Left lung (tissue), 14 donors: ENCODE measurements at places on chromosomes 3 and 15. TPM values are rescaled to one million over a fixed set of nuclear protein-coding genes. Genes with fewer than 3 reads are reported as not detected.

HGD gene
- 0.66 TPM for polyA plus RNA-seq

CLDN1 gene
- 2.1 TPM for polyA plus RNA-seq

GP9 gene
- 2.3 TPM for polyA plus RNA-seq

TIGIT gene
- polyA plus RNA-seq, result 0.13 TPM

WDR93 gene
- 1.8 TPM for polyA plus RNA-seq

EFCC1 gene
- 11.8 TPM for polyA plus RNA-seq

NUP210 gene
- polyA plus RNA-seq, result 17.9 TPM

ANKUB1 gene
- 0.47 TPM for polyA plus RNA-seq

ARGFX gene
- not detected for polyA plus RNA-seq

CEMIP gene
- polyA plus RNA-seq, result 25.4 TPM

SFMBT1 gene
- 9.8 TPM for polyA plus RNA-seq

SELENOT gene
- polyA plus RNA-seq, result 78.0 TPM

DNA sequence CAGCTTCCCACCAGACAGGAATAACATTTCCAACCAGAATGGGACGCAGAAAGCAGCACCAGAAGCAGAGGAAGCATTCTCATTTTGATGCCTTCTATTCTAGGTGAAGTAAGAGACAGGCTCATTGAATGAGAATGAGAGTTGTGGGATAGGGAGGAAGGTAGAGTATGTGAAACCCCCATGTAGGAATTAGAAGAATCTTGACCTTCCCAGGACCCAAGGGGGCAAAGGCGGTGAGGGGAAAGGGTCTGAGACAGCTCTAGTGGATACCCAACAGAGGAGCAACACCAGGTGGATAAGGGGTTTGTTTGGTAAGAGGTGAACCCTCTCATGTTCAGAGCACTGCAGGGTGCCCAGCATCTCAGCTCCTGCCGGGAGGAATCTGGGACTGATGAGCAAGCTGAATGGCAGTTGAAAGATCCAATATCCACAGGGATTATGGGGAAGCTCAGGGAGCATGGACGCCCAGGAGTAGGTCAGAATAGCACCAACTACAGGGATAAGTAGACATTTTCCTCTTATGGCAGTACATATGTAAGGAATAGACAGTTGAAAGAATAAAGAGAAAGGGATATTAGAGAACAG, 77.0 kb downstream of the PLCL2 start:
- DNase-seq, result no peak

- DNase-seq, result no peak
Observed at GRCh38 chr3:67000009-67000408, 1.9 kb downstream of the KBTBD8 start.

DNA sequence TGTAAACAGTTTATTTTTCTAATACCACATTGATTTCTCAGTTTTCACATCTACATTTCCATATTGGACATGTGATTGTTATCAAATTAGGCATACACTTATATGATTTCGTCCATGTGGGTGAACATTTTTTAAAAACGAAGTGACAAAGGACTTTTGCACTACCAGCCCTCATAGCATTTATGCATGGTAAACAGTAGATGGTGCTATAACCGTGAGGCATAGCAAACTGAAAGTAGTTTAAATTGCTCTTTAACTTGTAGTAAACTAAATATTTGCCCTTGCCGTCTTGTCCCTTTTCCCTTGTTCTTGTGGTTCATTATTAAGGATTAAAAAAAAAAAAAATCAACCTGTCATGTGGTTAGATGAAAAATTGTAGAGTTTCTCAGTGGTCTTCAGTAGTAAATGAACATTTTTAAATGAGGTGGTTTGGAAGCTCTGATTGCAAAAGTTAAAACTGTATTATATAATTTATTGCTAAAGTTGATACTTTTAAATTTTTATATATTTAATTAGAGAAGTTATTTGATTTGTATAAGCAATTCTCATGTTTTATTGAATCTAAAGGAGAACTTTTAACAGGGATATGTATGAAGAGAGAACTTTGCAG, 24.0 kb downstream of the STX19 start:
- no peak for DNase-seq

DNA sequence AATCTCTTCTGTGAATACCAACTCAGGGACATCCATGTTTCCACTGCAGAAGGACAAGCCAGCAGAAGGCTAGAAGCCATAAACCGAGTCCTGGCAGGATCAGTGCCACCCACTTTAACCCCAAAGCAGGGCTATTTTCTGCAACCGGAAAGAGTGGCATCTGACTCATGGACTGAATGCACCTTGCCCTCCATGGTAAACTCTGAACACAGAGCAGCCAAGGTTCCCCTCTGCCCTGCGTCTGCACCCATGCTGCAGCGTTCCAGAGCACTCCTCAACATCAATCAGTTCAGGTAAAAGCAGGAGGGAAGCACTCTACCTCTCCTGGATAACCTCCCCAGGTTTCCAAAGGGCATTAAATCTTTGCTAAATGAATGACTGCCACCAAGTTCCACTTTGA, 801 bp upstream of the NGRN start:
- DNase-seq, result no peak

DNA sequence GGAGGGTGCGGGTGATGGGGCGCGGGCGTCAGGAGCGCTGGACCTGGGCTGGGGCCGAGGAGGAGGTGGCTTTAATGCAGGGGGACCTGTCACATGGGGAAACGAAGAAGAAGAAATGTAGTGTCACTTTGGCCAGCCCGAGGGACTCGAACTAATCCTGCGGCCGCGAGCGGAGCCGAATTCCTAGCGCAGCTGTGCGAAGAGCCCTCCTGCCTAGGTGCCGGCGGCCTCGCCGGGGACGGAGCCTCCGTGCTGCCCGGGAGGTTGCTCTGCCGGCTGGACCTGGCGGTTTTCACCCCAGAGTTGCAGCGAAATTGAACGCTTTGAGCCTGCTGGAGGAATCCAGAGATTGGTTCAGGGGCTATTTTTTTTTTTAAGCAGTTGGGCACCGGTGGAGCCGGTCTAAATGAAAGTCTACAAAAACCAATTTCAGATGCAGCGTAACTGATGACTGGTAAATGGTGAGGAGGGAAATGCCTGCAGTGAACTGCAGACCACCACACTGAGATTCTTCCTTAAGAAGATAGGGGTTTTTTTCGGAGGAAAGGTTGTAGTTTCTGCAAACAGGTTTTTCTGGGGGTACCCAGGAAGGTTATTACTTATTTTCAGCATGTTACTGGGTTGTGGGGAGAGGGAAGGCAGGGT, 662 bp downstream of the TMEM108 start:
- peak; percentile 85 for DNase-seq

DNA sequence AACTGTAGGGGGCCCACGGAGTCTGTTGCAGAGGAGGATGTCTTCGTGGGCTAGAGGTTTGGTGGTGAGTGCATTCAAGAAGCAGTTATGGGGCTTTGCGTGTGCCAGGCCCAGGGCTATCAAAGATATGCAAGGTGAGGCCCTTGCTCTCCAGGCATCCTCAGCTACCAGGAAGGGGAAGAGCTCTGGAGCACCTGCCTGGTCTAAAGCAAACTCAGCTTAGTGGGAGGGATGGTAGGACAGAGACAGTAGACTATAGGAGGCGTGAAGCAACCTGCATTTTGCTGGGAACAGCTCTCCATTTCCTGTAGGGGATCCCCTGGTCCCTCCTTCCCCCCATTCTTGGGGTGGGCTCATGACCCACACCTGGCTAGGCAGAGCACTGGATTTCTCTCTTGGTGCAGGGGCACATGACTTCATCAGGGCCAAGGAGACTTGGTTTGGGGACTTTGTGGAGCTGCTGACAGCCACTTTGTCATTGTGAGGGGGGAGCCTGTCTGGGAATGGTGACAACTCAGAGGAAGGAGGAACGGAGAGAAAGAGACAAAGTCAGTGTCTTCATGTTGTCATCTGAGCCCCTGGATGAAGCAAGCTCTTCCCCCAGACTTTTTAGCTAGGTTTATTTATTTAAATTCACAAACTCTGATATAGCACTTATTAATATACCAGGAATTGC, 8.6 kb upstream of the EEFSEC start:
- DNase-seq, result no peak

DNA sequence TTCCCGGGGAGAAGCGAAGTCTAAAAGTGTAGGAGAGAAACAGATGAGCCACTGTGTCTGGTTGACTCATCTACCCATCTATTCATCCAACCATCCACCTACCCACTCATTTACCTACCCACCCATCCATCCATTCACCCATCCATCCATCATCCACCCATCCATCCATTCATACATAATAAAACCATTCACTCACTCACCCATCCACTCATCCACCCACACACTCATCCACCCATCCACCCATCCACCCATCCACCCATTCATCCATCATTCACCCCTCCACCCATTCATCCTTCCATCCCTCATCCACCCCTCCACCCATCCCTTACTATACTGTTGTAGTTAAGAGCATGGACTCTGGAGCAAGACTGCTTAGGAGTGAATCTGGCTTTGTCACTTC, 136.4 kb upstream of the ATP2B2 start:
- no peak for DNase-seq

DNA sequence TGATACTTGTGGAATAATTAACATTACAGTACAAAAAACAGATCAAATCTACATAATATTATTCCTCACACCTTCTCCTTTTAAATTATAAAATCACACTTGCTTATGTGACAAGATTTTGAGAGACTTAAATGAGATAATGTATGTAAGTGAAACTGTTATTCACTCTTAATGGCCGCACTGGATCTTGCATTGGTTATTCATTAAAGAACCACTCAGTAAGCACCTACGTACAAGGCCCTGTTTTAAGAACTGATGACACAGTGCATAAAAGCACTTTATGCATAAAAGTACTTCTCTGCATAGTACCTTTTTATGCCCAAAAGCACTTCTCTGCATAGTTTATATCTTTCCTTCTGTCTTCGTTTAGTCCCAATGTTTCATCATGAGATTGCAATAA, 172.1 kb downstream of the GOLGA6L6 start:
- no peak for DNase-seq

GRCh38 chr3:38551026-38551832, 55.1 kb downstream of the EXOG start:
- no peak for DNase-seq

DNA sequence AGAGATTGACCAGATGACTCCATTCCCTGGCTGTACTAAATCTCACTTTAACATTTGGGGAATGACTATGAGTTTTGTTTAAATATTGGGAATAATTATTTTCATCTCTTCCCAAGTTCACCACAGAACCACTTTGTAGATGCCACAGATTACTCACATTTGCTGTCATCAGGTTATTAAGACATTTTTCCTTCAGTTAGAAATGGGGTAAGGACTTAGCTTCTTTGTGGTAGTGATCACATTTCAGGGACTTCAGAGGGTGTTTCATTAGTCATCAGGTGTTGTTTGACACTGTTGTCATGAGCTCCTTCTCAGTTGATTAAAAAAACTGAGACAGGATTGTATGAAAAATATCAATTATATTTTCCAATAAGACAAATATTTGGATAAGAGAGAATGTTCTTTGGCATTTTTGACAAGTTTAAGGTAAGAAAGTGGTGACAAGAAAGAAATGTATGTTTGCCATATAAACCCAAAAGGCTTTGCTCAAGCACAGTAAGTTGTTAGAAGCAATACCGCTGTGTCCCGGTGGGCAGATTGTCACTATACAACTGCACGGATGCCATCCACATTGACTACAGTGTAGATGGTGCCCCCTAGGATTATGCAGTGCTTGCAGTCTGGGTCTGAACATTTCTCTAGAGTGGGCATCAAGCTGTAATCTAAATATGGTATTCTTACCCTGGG, 22.3 kb downstream of the FBXL2 start:
- no peak for DNase-seq

GRCh38 chr15:100090411-100090810, 251.4 kb downstream of the ADAMTS17 start:
- no peak for DNase-seq
